ENCODE measurements at places on chromosomes 16 and 17. TPM values are rescaled to one million over a fixed set of nuclear protein-coding genes. Genes with fewer than 3 reads are reported as not detected.

- no peaks in the 10 kb centered on the region for H3K27me3 ChIP-seq
- peak overlapping the region; percentile 97 for H3K27ac ChIP-seq
- H3K4me1 ChIP-seq, result peaks cover 66% of the 10 kb centered on the region
- peaks cover 3% of the 10 kb centered on the region for H3K36me3 ChIP-seq
- no peak for DNase-seq
Observed at GRCh38 chr16:20901436-20902112, 1.0 kb downstream of the LYRM1 start.

GAS2L2 gene
- not detected for total RNA-seq

SMTNL2 gene
- total RNA-seq, result not detected

DNA sequence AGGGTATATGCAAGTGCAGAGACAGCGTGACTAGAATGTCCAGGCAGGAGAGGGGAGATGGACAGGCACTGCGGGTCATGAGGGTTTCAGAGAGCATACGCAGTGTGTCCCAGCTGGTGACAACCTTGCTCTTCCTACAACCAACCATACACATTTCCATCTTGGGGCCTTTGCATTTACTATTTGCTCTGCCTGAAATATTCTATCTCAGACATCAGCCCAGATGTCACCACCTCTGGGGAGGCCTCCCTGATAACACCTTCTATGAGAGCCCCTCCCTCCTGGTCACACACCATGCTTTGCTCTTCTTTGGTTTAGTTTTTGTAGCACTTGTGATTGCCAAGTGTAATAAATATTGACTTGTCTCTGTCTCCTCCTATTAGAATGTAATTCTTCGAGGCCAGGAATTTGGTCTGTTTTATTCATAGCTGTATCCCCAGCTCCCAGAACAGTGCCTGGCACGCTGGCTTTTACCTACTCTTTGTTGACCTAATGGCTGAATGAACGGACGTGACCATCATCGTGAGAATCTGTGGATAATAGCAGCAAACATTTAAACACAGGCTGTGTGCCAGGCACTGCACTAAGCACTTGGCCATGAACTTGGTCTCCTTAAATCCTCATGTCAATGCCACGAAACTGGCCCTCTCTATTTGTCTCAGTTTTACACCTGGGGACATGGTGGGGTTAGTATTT lies 51.9 kb downstream of the PLCG2 start:
- H3K27me3 ChIP-seq, result peaks cover 30% of the 10 kb centered on the region
- H3K4me3 ChIP-seq, result no peak overlapping the region
- no peak overlapping the region for H3K27ac ChIP-seq
- H3K4me1 ChIP-seq, result peaks cover 12% of the 10 kb centered on the region
- DNase-seq, result no peak

Data from T-helper 17 cell (primary cell).